ENCODE measurements at places on chromosomes 5 and 9.

GRCh38 chr9:124030969-124031451, 19.4 kb downstream of the LHX2 start:
- DNase-seq = no peak

- DNase-seq = no peak
These were observed 41.3 kb upstream of the FOXE1 start for GRCh38 chr9:97811533-97812246.

DNA sequence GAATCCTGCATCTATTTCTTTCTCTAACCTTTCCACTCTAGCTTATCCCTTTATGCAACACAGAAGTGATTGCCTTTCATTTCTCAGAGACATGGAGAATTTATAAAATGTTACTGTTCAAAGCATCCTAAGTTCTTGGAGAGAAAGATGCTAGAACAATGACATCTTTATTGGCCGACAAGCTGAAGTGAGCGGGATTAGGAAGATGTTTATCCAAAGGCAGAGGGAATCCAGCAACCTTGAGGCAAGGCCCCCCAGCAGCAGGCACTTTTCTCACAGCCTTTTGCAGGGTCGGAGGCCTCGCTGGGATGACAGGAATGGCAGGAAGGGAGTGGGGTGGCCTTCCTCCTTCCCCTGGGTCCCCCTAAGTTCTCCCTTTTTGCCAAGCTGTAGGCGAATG, 204.8 kb downstream of the GAPVD1 start:
- no peak for DNase-seq

GRCh38 chr5:133910571-133910970, 57.9 kb downstream of the C5orf15 start:
- DNase-seq = no peak

DNA sequence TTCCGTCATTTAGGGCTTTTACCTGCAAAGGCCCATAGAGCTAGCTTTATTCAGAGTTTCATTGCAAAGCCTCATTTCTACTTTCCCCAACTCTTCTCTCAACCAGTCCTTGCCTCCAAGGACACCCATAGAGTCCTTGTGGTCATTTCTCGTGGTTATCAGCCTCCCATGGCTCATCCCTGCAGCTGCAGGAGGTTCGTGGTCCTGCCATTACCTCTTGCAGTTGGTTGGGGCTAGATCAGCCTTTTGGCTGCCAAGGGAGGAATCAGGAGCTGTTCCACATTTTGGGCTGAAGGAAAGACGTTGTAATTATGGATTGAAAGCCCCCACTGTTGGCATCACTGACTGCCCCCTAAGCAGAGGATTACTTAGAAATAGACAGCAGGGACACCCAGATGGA, 231.0 kb downstream of the MAN2A1 start:
- DNase-seq = no peak

GRCh38 chr9:88920645-88921044, 70.6 kb upstream of the S1PR3 start:
- no peak for DNase-seq

DNA sequence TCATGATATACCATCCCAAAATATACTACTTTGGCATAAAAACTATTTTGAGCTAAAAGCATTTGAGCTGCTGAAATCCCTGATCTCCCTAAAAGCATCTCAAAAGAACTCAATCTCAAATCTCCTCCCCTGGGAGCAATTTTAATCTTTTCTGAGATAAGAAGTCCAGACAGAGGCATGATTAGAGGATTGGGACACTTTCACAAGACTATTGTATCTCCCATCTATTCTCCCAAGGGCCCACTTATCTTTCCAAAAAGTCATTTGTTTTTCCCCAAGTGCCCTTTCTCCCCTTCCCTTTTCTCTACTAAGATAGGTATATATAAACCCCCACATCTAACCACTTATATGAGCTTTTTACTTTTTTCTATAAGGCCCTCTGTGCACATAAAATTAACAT, 79.7 kb downstream of the ALDH7A1 start:
- DNase-seq = no peak

GRCh38 chr9:96270236-96270744, 31.7 kb downstream of the HSD17B3 start:
- DNase-seq = no peak

DNA sequence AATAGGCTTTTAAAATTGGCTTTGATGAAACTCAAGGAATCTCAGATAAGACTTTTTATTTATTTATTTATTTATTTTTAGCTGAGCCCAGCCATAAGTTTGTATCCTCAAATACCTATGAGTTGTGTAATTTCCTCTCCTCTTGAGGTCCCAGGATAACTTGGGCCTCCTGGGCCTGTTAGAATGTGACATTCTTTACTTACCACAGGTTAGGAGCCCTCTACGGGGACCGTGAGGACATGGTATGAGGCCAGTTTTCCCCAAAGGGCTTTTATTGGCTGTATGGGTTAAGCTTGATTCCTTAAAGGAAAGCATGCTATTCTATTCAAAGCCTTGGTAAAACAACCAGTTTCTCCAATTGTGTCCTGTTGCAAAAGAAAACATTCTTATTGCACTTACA, 16.9 kb downstream of the SHISAL2B start:
- no peak for DNase-seq

- no peak for DNase-seq
These were observed 55.2 kb upstream of the PDE8B start for GRCh38 chr5:77155179-77155785.

DNA sequence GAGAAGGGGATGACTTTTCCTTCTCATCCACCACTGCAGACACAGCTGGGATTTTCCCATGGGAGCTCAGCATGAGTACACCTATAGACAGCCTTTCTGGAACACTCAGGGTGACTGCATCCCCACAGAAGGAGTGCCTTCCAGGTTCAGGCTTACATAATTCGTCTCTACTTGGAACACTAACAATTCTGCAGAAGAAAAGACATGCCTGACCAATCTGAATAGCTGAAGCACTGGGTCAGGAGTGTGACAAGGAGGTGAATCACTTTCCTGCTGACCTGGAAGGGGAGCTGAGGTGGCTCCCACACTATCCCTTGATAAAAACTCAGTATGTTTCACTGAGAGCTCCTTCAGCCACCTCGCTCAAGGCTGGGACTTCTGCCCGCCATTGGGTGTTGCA, 425.3 kb downstream of the TLR4 start:
- DNase-seq = no peak

Data from cortex of kidney (tissue), 1 donor.